ENCODE measurements at places on chromosomes 4 and X.
A peak's percentile ranks its signal among the peaks of the same experiment; 100 is the strongest.

DNA sequence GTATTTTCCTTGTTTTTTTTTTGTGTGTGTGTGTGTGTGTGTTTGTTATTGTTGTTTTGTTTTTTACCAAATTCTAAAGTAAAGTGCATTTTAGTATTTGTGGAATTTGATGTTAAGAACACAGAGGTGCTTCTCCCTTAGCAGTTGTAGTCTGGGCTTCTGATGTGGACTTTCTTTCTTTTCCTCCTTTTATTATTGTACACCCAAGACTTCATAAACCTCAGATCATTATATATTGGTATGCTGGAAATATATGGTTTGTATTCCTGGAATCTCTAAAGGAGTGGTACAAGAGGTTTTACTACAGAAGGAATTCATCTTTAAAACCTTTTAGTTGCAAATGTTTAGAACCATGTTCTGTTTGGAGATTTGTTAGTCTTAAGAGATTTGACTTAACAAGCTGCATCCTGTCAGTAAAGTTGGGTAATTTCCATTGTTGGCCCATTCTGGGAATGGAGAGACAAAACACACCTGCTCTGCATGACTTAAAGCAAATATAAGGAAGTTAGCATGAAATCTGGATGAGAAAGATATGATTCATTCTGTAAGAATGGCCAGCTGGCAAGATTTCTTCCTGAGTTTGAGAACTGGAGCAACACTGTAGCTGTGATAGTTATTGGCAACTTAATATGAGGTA lies 64.0 kb downstream of the SMAD1 start:
- peak; percentile 91 for DNase-seq

- no peak for DNase-seq
These were observed 185.0 kb downstream of the CPE start for GRCh38 chr4:165563851-165564250.

DNA sequence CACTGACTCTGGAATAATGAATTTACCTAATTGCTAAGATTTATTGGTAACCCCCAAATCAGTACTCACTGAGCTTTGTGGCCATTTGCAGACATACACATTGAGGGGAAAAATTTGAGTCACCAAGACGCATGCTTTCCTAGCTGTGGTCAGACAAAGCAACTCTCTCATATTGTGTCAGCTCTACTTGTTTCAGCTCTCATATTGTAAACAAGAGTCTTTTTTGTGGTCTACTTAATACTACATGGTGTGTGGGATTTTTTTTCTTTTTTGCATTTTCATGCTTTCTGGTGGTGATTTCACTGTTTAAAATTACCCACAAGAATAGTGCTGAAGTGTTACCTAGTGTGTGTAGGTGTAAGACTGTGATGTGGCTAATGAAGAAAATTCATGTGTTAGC lies 428.2 kb upstream of the GALNT7 start:
- DNase-seq, result no peak

GRCh38 chrX:8988446-8988845 lies 45.5 kb downstream of the FAM9B start:
- no peak for DNase-seq

GRCh38 chrX:136467303-136467702 lies 20.4 kb upstream of the BRS3 start:
- no peak for DNase-seq

GRCh38 chr4:139838811-139839210 lies 173.2 kb downstream of the MGST2 start:
- no peak for DNase-seq

DNA sequence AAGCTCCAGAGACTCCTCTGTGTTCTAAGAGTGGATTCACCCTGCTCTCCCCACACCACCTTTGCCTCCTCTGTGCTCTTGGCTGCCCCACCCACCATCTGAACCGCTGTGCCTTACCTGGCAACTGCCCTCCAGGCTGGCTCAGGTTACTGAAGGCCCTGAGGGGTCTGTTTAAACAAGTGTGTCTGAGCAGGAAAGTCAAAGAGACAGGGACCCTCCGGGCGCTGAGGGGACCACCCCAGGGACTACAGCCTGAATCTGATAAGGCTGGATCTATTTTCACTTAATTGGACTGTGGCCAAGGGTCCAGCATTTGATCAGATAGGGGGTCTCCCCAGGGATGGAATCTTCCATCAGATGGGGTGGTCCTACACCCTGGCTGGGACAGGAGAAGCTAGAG lies 10.4 kb upstream of the MSX1 start:
- DNase-seq, result no peak

DNA sequence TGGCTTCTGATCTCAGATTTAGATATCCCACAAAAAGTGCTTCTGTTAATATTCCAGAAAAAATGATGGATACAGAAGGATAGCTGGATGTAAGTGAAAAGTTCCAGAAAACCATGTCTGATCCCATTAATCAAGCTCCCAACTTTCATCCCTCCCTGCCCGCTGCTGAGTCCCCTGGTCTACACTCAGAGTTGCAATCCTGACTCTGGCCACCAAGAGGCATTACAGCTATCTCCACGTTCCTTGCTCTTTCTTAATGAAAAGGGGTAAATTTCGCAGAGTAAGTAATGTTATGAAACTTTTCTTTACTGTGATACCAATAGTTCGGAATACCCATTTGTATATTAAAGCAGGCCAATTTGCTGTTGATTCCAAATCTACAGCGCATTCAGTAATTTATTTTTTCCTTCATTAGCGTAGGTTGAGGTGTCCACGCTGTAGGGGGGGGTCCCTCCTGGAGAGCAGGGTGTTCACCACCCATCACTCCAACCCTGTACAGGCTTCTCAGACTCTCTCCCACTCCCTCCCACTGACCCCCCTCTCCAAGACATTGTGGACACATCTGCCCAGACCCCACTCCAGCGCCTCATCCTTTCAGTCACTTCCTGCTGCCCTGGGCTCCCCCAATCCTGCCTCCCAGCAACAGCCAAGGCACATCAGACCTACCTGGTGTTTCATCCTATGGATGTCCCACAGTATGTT lies 55.1 kb downstream of the RAB40A start:
- no peak for DNase-seq
